ENCODE measurements at places on chromosomes 6 and 20.
A peak's percentile ranks its signal among the peaks of the same experiment; 100 is the strongest.

- DNase-seq = no peak
Measured at GRCh38 chr20:38190936-38191371, 25.9 kb upstream of the TGM2 start.

DNA sequence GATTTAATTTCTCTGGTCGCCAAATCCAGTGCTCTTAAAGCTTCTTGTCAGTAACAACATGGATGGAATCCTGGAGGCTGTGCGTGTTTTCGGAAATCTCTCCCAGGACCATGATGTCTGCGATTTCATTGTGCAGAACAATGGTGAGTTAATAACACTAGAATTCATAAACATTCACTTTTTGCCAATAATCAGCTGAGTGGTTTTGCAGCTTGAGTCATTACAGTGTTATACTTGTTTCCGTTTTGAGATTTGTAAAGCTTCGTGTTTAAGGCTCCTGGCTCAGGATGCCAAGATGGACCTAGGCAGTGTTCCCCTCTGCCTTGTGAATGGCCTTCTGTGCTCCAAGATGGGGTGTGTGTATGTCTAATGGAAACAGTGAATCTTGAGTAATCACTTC lies 113.8 kb downstream of the ARMC2 start:
- DNase-seq = no peak

- DNase-seq = no peak
Measured at GRCh38 chr20:46214824-46215488, 93.3 kb downstream of the CDH22 start.

DNA sequence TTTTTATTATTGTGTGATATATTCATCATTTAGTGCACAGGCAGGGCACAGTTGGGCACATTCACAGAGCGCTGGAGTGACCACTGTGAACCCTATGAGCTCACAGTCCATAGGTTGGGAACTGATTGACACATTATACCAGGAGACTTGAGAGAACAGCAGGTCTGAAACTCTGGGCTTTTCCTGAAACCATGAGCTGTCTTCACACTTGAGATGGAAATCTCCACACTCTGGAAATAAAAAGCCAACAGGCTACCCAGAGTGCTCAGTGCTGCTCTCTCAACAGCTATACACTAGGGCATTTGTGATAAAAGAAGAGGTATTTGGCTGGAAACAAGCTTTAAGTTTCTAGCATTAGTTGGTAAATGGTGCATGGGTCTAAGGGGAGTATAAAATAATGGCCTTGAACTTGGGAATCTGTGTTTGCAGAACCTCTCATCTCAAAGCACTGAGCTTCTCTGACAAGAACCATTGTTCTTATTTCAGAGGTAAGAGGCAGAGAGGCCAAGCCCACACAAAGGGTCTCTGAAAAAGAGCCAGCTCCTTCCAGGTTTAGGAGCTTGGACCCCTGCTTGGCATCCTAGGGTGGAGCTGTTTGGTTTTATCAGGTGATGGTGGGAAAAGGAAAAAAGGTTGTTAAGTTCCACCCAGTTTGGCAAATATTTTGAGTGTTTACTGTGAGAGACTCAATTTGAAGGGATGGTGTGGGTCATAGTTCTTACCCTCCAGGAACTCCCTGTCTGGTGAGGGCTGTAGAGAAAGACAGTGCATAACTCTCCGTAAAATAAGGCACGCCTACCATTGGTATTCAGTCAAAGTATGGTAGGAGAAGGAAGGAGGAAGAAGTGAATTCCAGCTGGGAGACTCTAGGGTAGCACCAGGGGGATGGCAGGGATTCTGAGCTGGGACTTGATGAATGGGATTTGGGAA lies 14.5 kb downstream of the CHMP4B start:
- no peak for DNase-seq

DNA sequence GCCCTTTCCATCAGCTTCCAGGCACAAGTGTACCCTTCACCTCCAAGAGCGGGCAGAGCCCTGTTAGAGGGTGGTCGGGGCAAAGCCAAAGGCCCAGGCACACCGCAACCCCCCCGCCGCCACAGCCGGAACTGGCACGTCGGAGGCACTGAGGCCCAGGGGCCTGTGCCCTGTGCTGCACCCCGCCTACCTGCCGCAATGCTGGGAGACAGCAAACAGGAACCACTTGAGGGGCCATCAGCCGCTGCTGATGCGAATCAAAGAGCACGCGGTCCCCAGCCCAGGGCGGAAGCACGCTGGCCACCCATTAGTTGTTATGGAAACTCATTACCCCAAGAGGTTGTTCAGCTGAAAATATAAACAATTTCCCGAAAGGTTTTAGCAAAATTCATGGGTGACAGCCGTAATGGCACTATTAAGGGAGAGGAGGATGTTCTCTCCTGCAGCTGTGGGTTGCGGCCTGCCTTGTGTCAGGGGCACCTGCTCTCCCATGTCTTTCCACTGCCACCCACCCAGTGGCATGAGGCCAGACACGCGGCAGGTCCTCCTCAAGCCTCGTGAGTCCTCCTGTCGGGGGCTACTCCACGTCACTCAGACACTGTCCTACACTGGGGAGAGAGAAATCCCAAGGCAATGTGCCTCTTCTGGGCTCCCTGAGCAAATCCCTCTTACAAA lies 65.3 kb downstream of the EDN3 start:
- no peak for DNase-seq

DNA sequence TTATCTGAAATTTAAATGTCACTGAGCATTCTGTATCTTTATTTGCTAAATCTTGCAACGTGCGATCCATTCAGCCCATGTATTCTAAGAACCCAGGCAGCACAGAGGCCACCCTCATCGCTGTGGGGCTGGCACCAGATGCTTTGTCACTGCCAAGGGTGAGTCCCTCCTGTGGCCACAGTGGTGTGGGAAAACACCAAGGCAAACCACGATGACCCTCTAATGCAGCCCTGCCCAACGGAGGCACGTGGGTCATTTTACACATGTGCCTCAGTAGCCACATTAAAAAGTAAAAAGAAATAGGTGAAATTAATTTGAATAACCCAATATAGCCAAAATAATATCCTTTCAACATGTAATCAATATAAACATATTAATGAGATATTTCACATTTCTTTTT lies 221.7 kb downstream of the UNC5CL start:
- DNase-seq = no peak

- no peak for DNase-seq
Measured at GRCh38 chr6:53917464-53917842, 122.6 kb downstream of the LRRC1 start.

DNA sequence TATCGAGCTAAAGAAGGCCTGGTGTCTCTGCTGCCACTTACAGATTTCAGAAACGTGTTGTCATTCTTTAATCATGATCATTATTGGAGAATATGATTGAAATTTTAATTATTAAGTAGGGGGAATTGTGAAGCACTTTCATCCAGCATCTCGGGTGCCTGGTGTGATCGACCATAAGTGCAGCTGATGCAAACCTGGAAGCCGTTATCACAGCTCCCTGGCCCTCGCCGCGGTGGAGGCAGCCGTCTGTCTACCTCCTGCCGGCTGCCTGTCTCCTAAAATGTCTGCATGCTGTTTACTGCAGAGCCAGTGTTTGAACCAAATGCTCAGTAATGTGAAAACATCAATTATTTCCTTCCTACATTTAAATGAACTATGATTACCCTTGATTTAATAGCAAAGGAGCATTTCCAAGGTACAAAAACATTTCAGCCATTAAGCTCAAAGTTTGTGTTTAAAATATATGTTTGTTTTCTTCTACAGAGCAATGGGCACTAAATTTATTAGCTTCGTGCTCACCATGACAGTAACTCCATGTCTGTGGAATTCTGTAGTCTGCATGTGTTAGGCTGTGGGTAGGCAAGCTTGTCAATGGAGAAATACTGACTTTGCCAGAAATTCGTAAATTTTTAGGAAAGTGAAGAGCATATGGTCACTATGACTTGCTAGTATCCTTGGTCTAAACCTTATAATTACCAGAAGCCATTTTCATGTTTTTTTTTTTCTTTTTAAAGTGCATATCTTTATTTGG lies 184.5 kb upstream of the AGPAT4 start:
- DNase-seq = no peak

DNA sequence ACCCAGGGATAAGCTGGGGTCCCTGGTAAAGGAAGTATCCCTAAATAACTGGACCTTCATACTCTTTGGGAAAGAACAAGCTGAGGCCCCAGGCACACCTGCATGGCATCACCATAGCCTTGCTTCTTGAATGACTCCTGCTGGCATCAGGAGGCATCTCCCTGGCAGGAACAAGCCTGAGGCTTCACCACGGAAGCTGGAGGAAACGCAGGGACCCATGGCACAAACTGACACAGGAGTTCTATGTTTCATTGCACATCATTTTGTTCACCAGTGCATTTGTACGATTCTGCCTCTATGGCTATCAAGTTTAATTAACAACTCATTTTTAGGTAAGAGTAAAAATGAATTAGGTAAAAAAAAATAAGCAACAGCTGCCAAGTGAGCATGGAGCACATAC lies 619 bp upstream of the PDE7B start:
- no peak for DNase-seq

DNA sequence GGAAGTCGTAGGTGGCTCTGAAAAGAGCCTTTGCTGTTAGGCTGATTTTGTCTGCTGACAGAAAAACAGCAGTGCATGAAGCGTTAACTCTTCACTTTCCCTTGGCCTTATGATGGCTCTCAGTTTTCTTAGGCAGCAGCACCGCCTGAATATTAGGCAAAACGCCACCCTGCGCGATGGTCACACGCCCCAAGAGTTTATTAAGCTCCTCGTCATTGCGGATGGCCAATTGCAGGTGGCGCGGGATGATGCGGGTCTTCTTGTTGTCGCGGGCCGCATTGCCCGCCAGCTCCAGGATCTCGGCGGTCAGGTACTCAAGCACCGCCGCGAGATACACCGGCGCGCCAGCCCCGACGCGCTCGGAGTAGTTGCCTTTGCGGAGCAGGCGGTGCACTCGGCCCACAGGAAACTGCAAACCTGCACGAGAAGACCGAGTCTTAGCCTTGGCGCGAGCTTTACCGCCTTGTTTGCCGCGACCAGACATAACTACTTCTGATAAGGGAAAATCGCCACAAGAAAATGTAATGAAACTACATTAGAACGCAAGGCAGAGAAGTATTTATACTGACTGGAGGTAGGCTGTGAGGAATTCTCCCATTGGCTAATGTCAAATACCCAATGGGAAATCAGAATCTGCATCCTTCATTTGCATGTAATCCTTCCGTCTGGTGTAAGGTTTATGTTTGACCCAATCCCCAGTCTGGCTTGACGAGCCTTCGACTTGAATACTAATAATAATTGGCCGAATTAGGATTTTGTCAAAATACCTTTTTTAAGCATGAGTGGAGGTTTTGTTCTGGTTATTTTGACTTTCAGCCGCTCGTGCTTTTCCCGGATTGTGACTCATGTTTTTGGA lies 53.9 kb upstream of the HFE start:
- peak; percentile 57 for DNase-seq

DNA sequence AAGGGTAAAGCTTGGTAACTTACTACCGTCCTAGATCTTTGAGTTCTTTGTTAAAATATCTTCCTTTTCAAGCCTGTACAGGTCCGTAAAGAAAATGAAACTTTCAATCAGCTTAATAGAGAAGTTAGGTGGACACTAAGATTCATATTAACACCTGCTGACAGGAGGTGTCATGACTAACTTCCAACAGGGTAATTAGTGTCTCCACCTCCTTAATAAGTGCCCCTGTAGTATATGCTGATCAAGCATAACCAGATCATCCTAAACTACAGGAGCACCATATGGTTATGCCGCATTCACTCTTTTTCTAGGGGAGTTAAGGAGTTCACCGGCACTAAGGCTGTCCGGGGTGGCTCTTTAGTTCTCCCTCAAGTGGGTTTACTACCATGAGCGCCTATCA lies 23.9 kb upstream of the RALGAPA2 start:
- no peak for DNase-seq

- no peak for DNase-seq
Measured at GRCh38 chr6:36546308-36546919, 865 bp downstream of the STK38 start.

DNA sequence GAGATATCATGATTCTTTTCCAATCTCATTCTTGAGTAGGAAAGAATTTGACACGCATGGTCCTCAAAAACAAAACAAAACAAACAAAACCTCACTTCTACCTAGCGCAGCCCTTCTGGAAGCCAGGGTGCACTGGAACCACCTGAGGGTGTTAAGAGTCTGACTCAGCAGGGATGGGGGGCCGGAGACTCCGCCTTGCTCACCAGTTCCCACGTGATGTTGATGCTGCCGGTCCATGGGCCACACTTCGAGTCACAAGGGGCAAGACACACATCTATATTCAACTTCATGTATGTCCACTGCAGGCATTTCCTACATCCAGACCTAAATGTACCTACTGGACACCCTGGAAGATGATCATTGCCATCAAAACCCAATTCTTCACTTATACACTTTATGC lies 30.4 kb downstream of the BFSP1 start:
- DNase-seq = no peak

- no peak for DNase-seq
Measured at GRCh38 chr6:89289710-89290109, 25.4 kb downstream of the GABRR2 start.

GRCh38 chr6:53831936-53832660 lies 37.3 kb downstream of the LRRC1 start:
- DNase-seq = no peak

- DNase-seq = no peak
Measured at GRCh38 chr6:131258010-131258652, 122.9 kb downstream of the AKAP7 start.
